ENCODE measurements at places on chromosomes 16 and 17.

DNA sequence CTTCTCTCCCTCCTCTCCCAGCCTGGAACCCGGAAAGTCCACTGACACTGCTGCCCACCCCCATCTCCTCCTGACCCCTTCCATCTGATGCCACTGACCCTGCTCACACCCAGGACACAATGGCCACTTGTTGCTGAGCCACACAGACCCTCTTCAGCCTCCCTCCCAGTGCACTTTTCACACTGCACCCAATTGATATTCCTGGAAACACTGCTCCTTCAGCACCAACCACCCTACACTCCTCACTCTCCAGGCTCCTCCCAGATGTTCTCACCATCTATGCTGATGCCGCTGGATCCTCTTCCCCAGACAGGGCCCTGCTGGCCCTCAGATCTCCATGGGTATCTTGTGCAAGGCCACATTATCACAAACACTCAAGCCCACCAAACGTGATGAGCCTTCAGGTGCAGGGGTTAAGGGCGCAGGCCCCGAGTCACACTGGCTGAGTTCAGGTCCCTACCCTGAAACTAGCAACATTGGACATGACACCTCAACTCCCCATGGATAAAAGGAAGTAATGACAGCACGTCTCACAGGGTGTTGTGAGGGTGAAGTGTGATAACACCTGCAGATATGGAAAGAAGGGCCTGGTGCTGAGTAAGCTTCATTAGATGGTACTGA lies 238.1 kb downstream of the ZNF423 start:
- DNase-seq, result peak; percentile 2

DNA sequence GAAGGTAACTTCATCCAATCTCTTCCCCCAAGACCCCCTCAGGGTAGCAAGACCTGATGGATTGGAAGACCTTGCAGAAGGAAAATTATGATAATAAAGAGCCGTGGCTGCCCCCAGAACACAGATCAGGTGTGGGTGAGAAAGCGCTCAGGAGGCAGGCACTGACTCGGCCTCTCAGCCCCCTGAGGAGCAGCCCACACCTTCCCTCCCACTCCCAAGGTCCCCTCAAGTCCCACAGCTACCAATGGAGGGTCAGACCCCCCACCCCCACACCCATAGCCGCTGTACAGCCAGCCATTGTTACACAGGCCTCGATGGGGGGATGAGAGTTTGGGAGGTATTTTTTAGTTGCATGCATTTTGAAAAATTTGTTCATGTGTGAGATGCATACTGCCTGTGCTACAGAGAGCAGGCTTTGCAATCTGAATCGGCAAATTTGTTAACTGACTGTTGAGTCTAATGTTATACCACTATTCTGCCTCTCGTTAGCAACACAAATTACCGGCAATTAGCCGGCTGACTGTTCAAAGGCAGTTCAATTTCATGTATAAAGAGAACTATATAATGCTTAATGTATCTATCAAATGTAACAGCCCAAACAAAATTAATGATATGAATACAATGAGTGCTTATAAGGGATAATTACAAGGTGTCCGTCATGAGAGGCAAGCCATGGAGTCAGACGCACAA lies 211.7 kb downstream of the C16orf78 start:
- DNase-seq, result no peak

- peak; percentile 26 for DNase-seq
These were observed 981 bp downstream of the KCNH4 start for GRCh38 chr17:42179911-42180410.

DNA sequence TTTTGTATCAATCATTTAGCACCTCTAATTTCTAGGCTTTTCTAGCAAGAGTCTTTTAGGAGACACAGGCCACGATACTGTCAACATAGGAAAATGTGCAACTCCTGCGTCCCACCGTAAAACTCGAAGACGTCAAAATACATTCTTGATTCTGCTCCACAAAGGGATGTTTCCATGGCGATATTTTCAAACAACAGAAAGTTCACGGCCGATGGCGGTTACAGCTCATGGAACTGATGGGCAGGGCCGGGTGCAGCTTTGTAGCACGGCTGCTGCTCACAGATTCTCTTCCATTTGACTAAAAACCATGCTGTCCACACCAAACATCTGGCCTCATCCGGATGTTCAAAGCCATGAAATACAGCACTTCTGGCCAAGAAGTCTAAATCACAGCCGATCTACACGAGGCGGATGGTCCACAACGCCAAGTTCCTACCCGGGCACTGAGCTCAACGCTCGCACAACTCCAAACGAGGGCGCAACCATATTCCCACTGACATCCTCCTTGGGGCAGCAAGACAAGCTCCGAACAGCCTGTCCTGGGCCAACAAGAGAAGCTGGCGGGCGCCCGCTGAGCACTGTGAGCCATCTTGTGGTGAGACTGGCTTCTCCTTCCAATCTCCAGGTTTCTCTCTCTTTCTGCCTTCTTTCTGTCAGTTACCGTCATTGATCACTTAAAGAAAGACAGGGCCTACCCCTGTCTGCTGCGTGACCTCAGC lies 79.8 kb downstream of the ZNF778 start:
- DNase-seq, result no peak

DNA sequence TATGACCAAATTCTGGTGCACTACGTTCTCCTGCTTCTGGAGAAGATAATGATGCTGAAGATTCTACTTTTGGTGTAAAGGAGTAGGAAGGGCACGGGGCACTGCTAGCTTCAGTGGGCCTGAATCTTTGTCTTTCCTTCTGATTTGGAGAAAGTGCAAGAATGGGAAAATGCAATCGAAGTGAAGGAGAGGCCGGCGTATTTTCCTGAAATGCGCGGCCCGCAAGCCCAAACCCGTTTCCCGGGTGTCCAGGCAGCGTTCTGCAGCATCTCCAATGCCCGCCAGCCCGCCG lies 372 bp upstream of the NDE1 start:
- no peak for DNase-seq

GRCh38 chr16:56631832-56632155 lies 665 bp upstream of the MT1M start:
- DNase-seq, result no peak

- DNase-seq, result no peak
These were observed 192.6 kb downstream of the PARN start for GRCh38 chr16:14437426-14437825.

DNA sequence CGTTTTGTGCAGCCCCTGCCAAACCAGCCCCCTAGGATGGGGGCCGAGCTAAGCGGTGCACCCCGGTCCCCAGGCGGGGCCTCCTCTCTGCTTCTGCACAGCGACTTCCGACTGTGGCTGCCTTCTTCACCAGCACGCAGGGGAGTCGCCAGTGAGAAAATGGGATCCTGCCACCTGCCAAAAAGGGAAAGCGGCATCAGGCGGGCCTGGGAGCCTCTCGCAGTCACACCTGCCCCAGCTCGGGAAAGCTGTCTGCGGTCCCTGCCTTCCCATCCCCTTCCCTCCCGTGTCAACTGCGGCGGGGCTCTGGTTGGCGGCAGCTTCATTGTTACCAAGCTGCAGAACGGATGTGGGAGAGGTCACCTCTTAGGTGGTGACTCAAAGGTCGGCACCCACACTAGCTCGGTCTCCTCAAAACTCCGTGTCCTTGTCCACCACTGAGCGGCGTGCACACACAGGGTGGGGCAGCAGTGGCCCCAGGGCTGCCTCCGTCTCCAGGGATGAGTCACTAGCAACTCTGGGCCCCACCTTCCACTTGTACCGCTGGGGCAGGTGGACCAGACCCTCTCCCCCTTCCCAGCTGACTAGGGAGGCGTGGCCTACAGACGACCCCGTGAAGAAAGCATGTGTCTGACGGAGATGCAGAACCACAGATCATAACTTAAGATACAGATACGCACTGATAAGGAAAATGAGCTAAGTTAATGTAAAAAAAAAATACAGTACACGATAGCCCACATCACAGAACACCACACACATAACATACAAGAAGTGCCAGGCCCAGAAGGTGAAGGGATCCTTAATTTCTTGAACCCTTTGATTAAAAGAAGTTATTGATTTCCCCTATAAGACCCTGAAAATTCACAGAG lies 1.5 kb upstream of the PCYT2 start:
- no peak for DNase-seq

DNA sequence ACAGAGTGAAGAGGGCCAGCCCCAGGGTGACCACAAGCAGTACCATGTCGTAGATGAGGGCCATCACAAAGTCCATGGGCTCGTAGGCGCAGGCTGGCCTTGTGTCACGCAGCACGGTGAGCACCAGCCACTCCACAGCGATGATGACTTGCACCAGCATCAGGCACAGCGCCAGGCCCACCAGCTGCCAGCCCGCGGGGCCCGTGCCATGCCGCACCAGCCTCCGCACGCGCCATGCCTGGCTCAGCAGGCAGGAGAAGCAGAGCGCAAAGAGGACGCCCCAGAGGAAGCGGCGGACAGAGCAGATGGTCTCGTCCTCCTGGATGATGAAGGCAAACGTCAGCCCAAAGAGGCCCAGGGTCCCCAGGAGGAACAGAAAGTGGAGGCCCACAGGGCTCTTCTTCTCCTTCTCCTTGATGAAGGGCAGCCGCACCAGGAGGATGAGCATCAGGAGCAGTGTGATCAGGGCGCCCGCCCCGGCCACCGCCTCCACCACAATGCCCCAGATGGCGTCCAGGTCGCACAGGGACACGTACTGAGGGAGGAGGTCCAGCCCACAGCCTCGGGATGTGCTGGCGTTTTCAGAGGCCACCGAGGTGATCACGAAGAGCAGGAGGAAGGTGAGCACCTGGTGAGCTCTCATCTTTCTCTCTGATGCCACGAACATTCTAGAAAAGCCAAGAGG lies 12.3 kb downstream of the GPRC5B start:
- DNase-seq, result peak; percentile 82

GRCh38 chr16:47258874-47259461 lies 115.2 kb upstream of the NETO2 start:
- DNase-seq, result no peak

DNA sequence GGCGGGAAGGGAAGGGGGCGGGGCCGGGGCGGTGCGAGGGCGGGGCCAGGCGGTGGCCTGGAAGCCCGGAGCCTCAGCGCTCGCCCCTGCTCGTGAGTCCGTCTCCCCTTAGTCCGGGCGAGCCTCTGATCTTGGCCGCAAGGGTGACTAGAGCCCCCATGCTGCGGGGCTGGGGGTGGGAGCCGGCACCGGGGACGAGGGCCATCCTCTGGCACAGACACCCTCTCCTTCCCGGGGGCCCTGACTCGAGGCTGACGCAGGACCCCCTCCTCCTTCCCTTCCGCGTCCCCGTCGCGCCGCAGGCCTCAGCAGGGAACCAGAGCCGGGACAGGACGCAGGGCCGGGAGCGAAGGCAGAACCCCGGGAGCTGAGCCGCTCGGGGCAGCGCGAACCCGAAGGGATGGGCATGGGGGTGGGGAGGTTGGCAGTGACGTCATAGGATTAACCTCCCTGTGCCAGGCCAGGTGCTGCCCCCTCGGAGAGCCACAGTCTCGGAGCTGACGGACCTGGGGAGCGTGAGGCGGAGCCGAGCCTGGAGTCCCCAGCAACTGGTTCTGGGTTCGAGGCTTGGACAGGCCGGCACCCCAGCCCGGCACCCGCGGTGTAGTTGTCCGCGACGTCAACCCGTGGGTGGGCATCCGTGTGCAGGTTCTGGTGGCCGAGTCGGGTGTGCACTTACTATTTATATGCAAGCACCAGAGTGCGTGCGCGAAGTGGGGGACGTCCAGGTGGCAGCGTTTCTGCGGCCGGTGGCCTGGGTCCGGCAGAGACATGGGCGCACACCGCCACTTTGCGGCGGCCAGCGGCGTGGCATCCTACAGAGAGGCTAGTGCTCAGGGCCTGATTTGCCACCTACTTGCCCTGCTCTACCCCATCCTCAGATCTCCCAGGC lies 503 bp upstream of the PLCD3 start:
- peak; percentile 77 for DNase-seq

DNA sequence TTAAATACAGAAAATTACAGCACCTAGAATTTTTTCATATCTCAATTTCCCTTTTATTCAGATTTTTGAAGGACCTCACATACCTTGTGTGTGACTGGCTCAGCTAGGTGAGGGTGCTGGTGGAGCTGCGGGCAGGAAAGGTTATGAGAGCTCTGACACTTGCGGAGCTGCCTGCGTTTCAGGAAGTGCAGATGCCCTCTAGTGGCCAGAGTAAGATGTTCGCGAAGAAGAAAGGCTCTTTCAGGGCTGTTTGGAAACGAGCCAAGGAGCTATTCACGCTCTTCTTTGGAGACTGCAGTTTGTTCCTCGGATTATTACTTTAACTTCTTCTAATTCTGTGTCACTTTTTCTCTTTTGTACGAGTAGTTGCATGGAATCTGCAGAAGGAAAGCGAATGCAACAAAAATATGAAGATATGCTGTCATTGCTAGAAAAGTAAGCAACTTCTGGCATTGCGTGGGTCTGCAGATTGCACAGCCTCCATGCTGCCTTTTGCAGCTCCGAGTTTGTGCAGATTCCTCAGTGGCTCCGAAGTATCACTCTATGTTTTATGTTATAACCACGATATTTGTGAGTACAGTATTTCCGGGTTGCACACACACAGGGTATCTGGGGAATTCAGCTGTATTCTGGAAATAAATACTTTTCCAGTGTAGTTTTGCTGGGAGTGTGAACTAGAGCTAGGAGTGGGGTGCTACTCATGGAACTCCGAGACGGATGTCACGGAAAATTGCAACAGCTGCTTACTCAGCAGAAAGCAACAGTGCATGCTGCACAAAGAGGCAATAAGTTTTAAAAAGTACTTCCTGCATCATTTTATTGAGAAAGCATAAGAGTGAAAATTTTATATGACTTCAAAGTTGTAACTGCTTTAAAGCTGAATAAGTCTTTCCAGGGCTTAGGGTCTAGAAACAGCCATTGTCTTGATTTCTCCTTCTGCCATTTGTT lies 46.3 kb downstream of the DNAH9 start:
- peak; percentile 69 for DNase-seq

DNA sequence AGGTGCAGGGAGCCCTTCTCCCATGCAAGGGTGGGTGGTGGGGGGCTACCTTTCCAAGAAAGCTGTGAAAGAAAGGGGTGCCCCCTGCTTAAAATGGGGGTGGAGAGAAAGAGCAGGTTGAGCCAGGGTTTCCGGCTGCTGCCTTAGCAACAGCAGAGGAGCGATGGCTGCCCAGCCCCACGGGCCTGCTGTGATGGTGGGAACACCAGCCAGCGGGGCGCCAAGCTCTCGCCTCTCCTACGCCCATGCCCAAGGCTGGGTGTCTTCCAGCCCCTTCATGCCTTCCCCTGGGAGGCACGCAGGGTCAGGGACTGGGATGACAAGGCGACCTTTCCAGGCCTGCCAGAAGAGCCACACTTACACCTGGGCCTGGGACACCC lies 3.0 kb downstream of the FMNL1 start:
- DNase-seq, result no peak

DNA sequence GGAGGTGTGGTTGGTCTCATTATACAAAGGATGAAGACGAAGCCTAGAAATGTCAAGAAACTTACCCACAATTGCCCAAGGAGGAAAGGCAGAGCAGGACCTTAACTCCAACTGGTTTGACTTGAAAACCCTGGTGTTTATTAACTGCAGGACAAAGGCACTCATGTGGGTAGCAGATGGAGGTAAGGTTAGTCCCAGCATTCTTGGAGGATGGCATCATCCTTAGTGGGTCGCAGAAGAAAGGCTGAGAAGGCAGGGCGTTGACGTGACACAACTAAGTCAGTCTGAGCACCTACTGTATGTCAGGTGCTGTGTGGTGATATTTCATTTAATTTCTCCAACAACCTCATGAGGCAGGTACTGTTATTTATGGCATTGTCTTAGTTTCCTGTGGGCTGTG lies 101.3 kb downstream of the HAPSTR1 start:
- DNase-seq, result no peak

GRCh38 chr17:60510723-60511122 lies 15.3 kb downstream of the APPBP2 start:
- no peak for DNase-seq

Data from head of caudate nucleus (tissue), 42 donors.